ENCODE measurements at places on chromosomes 12 and 14.
A peak's percentile ranks its signal among the peaks of the same experiment; 100 is the strongest.

DNA sequence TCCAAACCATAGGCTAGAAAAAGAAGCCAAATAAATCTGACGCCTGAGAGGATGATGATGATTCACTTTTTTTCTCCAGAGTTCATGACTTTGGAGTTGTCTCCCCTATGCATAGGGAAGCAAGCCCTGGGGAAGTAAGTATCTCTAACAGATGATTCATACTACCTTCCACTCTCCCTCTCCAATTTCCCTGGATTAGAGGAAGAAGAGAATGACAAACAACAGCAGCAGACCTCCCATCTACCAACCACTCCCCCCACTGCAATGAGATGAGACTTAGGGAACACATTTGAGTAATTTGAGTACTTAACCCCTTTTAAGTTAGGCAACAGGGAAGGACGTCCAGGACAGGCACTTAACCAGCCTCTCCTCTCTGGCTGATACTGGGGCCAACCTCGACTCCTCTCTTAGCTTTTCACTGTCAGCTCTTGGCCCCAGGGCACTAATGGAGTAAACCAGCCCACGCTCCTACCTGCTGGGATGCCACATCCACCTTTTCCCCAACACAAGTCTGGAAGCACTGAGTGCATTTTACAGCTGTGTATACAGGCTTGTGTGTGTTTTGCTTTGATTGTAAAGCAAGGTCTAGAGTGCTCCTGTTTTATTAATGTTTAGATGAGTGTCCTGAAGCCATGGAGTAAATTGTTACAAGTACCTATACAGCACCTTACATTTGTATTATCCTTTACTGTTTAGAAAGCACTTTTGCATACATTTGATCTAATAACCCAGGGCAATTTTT is 180.7 kb downstream of the PHLDA1 start:
- DNase-seq = peak; percentile 86

DNA sequence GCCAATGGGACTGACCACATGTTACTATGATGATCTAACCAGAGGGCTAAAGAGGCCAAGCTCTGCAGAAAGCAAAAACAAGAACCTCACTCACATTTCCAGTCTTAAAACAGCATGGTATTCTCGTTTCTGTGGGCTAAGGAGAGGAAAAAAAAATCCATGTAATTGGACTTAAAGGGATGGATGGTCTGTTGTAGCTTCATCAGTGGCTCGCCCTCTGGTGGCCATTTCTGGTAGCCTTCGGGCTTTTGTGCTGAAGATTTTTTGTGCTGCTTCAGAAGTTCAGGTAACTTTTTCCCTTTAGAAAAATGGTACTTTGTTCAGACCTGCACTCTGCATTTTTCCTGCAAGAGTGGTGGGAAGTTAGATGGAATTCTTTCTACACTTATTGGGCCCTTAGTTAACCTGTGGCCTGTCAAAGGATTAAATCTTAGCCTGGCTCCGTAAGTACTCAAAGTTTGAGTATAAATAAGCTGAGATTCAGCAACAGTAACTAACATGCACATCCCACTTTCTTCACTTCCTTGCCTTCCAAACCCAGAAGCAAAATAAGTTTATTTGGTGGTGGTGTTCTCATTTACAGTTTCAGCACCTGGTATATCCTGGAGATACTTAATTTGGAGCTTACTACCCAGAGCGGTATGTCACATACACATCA is 22.3 kb downstream of the DCAF4 start:
- peak; percentile 60 for DNase-seq

- no peak for DNase-seq
Observed at GRCh38 chr14:100149851-100150611, 9.4 kb downstream of the DEGS2 start.

GRCh38 chr12:26327975-26328644 is 132.7 kb downstream of the SSPN start:
- no peak for DNase-seq

GRCh38 chr14:85363358-85363757 is 166.6 kb upstream of the FLRT2 start:
- no peak for DNase-seq

- DNase-seq = no peak
Observed at GRCh38 chr14:26791117-26791806, 193.4 kb upstream of the NOVA1 start.

DNA sequence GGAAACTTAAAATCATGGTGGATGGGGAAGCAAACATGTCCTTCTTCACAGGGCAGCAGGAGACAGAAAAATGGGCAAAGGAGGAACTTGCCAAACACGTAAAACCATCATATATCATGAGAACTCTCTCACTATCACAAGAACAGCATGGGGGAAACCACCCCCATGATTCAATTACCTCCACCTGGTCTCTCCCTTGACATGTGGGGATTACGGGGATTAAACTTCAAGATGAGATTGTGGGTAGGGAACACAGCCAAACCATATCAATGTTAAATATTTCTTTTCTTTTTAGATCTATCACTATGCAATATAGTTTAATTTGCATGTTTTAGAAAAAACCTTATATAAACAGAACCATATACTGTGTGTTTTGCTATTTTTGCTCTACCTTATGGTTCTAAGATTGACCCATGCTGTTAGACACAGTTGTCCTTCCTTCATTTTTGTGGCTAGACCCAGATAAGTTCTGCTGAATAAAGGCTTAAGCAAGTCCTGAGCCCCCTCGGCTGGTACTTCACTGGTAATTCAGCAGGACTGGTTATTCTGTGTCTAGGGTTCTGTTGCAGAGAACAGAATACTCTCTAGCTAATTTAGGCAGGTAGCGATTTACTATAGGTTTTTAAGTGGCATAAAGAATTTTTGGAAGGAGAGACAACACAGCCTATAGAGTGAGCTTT is 253.7 kb upstream of the HMGA2 start:
- DNase-seq = no peak

GRCh38 chr14:73049428-73049827 is 8.9 kb upstream of the RBM25 start:
- DNase-seq = no peak

DNA sequence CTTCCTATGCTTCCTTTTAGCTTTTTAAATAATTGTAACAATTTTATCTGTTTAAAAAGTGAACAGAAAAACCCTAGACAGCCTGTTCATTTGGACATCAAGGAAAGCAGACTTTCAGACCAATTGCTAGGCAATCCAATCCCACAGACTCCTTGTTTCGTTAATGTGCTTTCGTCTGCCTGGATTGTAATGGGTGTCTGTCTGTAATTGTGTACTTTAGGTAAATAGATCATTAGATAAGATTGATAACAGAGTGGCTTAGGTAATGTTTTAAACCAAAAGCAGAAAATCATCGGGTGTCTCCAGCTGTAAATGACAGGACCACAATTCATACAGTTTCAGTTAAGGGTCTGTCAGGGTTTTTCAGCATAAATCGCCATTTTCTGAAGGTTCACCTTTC is 19.6 kb downstream of the CCDC60 start:
- DNase-seq = no peak

DNA sequence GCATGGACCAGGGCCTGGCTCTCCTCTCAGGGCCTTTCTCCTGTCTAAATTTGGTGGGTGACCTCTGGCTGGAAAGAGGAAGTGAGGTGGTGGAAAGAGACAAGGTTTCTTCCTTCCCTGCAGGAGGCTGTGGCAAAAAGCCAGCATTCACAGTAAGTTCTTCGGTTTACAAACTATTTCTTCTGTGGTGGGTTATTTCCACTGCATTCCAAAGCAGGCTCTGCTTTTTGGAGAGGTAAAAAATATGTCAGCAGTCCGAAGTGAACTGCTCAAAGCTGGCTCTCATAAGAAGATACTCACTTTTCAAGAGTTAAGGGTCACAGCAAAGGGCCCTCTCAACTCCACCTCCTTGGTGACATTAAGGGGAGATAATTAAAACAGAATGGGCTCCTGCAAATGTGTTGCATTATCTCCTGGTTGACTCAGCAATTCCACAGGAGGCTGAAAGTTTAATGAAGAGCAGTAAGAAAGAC is 48.9 kb upstream of the POC1B start:
- peak; percentile 41 for DNase-seq

GRCh38 chr12:912466-913235 is 36.8 kb downstream of the RAD52 start:
- DNase-seq = no peak

GRCh38 chr14:105026802-105027563 is 6.1 kb upstream of the CDCA4 start:
- DNase-seq = peak; percentile 84

DNA sequence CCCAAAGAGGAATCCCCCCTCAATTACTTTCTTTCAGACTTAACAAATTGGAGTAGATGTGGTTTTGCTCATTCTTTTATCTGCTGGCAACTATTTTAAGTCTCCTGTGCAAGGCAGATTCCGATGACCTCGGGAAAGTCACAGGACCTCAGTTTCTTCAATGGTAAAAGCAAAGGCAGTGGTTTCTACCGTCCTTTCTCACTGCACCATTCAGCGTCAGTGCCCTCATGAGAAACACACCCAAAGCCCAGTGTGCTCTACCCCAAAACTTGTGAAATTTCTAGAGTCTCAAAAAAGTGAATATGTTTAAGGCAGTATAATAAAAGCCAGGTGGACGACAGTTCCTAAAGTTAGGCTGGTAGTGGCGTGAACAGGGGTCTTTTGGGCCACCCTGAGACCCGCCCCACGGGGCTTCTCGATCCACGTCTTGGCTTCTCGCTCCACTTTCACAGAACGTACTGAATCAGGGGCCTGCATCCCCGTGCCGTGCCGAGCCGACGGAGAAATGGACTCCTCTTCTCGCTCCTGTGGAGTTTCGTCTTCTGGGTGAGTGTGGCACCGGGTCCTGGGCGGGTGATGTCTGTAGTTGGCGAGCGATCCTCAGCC is 1.3 kb upstream of the ARHGAP5 start:
- DNase-seq = peak; percentile 1

DNA sequence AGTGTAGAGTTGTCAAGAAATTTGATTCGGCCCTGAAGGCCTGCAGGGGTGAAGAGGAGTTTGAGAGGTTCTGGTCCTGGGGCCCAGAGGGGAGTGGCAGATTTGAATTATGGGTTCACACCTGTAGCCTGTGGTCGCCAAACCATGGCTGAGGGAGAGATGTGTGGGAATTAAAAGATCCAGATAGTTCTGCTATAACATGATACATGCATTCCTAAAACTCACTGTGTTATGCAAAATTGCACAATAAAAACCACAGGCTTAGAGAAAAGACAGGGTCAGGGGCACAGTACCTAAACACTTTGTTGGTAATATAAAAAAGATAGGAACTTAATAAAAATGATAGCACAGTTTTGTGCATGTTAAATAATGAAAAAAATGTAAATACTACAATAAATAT is 106.2 kb downstream of the TMEM30B start:
- DNase-seq = no peak

DNA sequence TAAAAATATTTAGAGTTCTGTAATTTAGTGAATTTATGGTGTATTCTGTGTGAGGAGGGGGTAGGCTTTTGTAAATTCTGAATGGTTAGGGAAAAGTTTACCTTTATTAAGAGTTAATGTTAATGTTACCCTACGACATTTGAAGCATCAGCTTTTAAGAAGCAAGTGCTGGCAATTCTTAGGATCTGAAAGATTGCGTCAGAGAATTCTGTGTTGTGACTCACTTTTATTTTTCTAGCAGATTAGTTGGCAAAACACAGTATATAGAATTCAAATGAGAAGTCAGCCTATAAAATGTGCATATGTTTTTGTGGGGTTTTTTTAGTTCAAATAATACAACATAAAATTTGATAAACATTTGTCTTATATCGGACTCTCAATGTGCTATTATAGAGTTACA is 97.6 kb downstream of the RAD52 start:
- peak; percentile 13 for DNase-seq

DNA sequence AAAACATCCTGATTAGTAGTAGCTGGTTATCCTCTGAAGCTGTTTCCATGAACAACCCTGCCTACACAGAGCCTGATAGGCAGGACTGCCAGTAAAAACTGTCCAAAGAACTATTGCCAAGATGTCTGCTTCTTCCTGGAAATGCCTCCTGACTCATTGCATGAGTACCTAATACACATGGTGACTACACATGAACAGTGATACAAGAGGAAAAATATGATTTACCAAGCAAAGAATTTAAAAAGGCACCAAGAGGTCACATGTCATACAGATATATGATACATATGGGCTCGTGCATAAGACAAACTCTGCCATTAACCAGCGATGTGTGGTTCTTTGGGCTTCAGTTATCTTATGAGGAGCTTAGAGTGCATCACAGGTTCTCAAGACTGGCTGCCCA is 552.3 kb downstream of the SLC16A7 start:
- DNase-seq = peak; percentile 74

DNA sequence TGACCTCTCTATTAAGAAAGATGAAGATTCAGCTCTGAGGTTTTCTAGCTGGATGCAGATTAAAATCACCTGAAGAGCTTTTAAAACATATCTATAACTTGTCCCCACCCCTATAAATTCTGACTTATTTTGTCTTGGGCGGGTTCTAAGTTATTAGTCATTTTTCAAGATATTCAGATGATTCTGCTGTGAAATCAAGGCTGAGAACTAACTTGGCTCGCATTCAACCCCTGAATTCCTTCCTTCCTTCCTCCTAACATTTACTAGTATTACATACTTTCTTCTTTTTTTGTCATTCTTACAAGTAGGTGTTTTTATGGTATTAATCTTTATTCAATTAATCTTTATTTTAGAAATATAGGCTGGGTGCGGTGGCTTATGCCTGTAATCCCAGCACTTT is 55.4 kb downstream of the SSPN start:
- no peak for DNase-seq

DNA sequence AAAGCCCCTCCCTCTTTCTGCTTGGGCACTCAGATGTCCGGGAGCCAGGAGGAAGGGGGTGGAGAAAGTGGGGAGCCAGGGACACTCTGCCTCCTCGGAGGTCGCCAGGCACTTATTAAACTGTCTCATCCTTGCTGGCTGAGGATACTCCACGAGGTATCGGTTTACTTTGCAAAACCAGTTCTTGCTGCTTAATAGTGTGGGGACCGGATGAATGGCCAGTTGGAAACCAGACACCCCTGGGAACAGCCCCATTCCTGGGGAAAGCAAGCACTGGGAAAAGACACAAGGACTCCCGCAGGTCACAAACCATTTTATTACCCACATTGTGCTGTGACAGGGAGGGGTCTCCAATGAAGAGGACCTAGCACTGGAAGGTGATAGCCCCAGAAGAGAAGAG is 34.2 kb downstream of the CCDC88C start:
- DNase-seq = no peak

- DNase-seq = no peak
Observed at GRCh38 chr12:131159660-131160059, 206.0 kb downstream of the ADGRD1 start.

- DNase-seq = no peak
Observed at GRCh38 chr14:33686856-33687255, 264.0 kb downstream of the EGLN3 start.

- DNase-seq = no peak
Observed at GRCh38 chr12:105946493-105946901, 192.3 kb downstream of the NUAK1 start.

- DNase-seq = no peak
Observed at GRCh38 chr14:102212356-102212755, 72.7 kb downstream of the WDR20 start.

- DNase-seq = peak; percentile 3
Observed at GRCh38 chr14:78697341-78697740, 527.2 kb downstream of the NRXN3 start.

DNA sequence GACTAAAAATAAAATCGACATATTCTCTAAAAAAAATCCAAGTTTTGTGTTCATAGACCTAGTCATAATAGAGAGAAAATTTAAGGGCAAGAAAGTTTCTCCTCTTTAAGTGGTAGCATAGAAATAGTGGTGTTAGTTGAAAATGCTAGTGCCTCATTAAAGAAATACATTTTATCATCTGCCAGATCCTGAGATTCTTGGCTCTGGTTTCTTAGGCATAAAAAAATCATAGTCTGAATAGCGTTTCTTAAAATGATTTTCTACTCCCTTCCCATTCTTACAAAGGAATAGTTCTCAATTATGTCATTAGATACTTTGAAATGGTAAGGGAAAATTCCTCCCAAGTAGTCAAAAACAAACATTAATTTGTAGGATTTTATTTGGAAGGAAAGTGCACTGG is 212.8 kb downstream of the NELL2 start:
- DNase-seq = no peak
